ENCODE measurements at places on chromosomes 12 and 14.

- no peak for DNase-seq
Measured at GRCh38 chr12:31869972-31870371, 89.2 kb upstream of the RESF1 start.

GRCh38 chr12:41234692-41235091 lies 46.6 kb downstream of the PDZRN4 start:
- no peak for DNase-seq

DNA sequence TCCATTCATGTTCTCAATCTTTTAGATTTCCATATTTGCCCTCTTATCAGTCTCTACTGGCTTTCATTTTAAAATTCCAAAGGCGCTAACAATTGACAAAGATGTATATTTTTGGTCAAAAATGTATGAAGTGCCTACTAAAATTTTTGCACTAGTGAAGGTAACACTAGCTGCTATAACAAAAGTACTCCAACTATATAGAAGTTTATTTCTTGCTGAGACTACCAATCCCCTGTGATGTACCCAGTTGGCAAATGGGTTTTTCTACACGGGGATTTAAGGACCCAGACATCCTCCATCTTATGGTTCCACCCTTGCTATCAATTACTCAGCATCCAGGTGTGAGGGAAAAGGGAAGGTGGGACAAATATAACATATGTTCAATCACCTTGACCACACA lies 75.3 kb upstream of the TSPAN8 start:
- DNase-seq: no peak

GRCh38 chr12:68835333-68835908 lies 27.4 kb downstream of the MDM2 start:
- DNase-seq: no peak

- no peak for DNase-seq
Measured at GRCh38 chr14:29643433-29644211, 284.0 kb downstream of the PRKD1 start.

DNA sequence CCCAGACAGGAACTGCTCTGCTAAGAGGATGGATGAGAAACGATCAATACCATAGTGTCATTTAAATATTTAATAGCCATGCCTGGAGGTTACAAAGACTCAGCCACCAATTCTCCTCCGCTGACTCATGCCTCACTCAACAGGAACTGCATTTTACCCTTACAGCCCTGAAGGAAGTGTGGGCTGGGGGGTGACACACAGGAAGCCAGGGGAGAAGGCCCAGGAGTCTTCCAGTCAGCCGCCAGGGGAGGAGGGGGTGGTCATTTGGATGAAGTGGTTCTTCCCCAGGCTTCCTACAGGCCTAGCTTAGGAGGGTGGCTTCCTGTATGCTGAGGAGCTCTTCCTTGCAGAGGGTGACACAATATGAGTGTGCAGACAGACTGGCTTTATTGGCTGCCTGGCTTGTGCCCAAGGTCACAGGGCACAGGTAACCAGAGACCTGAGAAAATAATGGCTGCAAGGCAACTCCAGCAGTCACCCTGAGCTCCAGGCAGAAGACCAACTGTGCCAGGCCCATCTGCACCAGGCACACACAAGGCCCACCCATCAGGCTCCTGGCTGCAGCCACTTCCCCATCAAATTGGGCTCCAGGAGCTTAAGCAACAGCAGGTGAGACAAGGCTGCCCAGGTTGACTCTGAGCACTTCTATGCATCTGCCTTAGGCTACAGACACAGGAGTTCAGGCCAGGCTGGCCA lies 30.6 kb upstream of the RPLP0 start:
- peak; percentile 90 for DNase-seq

GRCh38 chr12:6335451-6336078 lies 6.3 kb downstream of the TNFRSF1A start:
- DNase-seq: peak; percentile 89

Measured in urothelium cell line (cell line).